Activated CD4-positive, CD25-positive, alpha-beta regulatory T cell treated with anti-CD3 and anti-CD28 coated beads, Interleukin-2, amount 50 U/mL, for 16 hours (primary cell): ENCODE measurements at places on chromosomes 7 and 10.

DNA sequence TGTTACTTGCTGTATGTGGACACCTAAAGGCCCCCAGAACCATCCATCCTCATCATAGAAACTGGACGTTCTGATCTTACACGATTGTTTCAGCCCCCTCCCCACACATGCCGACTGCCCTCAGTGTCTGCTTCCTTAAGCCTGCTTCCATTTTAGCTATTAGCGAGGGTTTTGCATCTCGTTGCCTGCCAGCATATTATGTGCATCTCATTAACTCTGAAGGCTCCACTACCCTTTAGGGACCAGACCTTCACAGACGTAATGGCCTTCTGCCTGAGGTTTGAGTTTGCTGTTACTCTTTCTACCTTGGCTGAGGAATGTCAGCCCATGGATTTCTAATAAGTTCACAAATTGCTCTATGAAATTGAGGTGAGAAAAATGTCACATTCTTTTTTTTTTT is 53.9 kb upstream of the LRGUK start:
- DNase-seq = no peak

GRCh38 chr10:14487488-14487883 is 156.8 kb upstream of the FRMD4A start:
- no peak for DNase-seq

- DNase-seq = no peak
Measured at GRCh38 chr7:10940704-10941355, 32.8 kb upstream of the PHF14 start.

DNA sequence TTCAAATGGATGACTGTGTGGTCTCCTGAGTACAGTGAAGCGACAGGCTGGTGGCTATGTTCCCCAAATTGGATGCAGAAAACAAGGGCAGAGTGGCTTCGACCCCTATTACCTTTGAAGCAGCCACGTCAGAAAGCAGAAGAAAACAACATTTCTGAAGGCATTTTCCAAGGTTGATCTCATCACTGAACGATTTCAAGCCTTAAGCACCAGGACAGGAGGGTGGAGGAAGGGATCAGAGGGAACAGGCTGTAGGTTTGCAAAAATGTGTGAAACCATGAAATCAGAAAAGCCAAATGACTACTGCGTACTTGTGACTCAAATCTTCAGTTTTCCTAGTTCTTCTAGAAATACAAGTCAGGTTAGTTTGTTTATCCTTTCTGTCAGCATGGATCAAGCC is 181.0 kb upstream of the TMEM106B start:
- DNase-seq = no peak

- DNase-seq = no peak
Measured at GRCh38 chr10:19290770-19291169, 242.2 kb downstream of the MALRD1 start.

- DNase-seq = no peak
Measured at GRCh38 chr7:127332880-127333279, 59.6 kb downstream of the ZNF800 start.

GRCh38 chr10:112875476-112876267 is 74.4 kb upstream of the TCF7L2 start:
- DNase-seq = no peak

DNA sequence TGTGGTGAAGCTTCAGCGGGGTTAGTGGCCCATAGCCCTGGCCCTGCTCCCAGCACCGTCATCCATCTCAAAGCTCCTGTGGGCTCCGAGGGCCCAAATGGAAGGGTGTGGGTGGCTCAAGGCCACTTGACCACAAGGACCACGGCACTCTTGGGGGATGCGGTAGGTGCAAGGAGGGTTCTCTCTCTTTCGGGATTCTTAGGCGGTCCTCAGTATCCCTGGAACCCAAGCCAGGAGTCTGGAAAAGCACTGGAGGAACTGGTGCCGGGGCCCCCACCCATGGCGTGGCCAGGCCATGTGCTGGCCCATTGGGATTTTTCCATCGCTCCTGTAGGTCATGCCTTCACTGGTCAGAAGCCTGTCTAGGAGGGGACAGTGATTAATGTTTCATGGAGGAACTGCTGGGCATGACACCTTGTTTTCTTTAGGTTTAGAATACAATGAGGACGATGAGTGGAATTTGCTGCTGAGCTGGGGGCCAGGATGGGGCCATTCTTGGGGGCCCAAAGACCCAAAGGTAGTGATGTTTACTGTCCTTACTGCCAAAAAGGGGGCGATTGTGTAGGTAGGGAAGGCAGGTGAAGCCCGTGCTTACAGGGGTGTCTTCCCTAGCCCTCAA is 16.7 kb downstream of the AQP1 start:
- DNase-seq = no peak

GRCh38 chr7:150977382-150978125 is 567 bp downstream of the KCNH2 start:
- no peak for DNase-seq

DNA sequence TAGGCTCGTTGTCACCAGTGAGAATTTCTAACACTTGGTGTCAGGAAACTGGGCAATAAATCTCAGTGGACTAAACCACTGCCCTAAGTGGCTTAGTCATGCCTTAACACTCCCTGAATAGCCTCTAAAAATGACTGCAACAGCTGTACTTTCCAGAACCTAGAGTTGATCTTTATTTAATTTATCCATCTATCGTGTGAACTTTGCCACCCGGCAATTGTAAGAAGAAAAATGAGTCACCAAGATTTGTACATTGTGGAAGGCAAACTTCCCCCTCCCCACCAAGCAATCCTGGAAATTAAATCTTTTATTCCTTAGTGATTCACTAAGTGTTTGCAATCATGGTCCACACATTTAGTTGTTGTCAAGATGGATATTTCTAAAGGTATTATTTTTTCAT is 47.1 kb downstream of the NXPH1 start:
- DNase-seq = no peak

GRCh38 chr7:129748356-129749109 is 137.0 kb downstream of the NRF1 start:
- DNase-seq = no peak

DNA sequence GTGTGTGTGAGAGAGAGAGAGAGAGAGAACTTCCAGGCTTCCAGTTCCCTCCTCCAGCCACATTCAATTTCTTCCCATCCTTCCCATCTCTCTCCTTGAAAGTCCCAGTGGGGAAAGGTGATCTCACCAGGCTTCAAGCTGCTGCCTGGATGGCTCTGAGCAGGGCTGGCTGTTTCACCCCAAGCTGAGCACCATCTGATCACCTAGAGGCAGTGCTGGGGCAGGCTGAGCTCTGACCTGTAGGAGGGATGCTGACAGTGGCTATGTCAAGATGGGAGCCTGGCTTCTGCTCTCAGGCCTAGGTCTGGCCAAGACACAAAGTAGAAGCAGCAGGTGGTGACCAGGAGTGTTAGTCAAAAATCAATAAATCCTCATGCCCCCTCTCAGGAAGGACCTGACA is 370.8 kb downstream of the PLXNA4 start:
- DNase-seq = no peak

GRCh38 chr10:118687472-118687871 is 67.3 kb downstream of the CACUL1 start:
- DNase-seq = no peak

GRCh38 chr7:14690486-14690885 is 212.1 kb downstream of the DGKB start:
- DNase-seq = no peak

GRCh38 chr10:76305930-76306615 is 874.6 kb downstream of the LRMDA start:
- DNase-seq = no peak

GRCh38 chr7:43278088-43278644 is 165.7 kb downstream of the HECW1 start:
- DNase-seq = no peak

GRCh38 chr7:40382145-40382544 is 247.3 kb downstream of the SUGCT start:
- no peak for DNase-seq

DNA sequence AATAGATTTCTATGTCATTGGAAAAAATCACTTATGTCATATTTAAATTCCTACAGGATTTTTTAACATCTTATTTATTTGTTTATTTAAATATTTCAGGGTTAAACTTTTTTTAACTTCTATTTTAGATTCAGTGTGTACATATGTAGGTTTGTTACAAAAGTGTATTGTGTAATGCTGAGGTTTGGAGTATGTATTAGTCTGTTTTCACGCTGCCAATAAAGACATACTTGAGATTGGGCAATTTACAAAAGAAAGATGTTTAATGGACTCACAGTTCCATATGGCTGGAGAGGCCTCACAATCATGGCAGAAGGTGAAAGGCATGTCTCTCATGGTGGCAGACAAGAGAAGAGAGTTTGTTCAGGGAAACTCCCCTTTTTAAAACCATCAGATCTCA is 65.4 kb downstream of the MGAM2 start:
- DNase-seq = no peak

- DNase-seq = peak; percentile 50
Measured at GRCh38 chr7:106425017-106425719, 140.4 kb upstream of the NAMPT start.

GRCh38 chr10:24344279-24344678 is 135.3 kb downstream of the KIAA1217 start:
- DNase-seq = no peak

DNA sequence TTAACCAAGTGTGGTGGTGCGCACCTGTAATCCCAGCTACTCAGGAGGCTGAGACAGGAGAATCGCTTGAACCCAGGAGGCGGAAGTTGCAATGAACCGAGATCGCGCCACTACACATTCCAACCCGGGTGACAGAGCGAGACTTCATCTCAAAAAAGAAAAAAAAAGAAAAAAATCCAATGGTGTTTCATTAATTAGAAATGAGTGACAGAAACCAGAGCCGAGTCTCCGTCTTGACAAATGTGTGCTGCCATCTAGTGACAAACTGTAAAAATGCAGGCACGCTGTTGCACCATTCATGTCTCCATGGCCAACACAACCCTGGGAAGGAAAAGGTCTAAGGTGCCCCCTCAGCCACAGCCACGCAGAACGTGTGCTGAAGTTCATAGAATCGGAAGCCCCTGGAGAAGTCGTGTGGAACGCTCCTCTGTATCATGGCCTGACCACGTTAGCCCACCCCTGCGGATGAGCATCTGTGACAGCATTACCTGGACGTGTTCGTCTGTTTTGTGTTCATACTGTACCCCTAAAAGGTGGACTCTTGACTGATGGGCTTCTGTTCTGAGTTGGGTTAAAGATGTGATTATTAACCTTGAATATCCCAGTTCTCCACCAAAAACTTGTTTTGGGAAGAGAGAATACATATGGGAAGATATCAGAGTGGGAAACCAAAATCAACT is 94.9 kb downstream of the LYZL2 start:
- peak; percentile 45 for DNase-seq

DNA sequence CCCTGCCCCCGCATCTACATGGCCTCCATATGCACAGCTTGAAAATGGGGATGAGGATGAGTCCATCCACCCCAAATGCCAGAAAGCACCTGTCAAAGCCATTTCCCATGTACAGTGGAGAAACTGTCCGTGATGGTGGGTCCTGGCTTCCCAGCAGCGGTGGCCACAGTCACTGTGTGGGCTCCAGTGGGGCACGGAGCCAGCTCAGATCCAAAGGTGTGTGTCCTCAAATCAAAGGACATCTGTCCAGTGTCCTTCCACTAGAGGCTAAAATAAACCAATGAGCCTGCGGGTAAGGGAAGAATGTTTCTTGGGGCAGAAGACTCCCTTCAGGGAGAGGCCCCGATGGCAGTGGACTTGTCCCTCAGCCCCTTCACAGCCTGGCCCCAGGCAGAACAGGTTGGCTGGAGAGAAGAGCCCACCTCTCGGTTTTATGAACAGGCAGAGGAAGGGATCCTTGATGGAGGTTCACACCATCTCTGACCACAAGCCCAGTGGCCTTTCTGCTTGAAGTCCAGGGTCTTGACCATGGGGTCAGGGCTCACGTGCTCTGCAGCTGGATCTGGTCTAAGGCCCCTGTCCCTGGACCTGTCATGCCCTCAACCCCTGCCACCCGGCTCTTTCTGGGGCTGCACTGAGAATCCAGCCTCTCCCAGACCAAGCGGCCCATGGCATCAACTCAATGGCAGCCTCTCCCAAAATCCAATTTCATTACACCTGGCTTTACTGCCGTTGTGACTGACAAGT is 106.9 kb downstream of the TCERG1L start:
- DNase-seq = no peak

- DNase-seq = no peak
Measured at GRCh38 chr7:132379292-132379691, 197.0 kb downstream of the PLXNA4 start.

- DNase-seq = no peak
Measured at GRCh38 chr7:36573066-36573465, 151.2 kb downstream of the AOAH start.

DNA sequence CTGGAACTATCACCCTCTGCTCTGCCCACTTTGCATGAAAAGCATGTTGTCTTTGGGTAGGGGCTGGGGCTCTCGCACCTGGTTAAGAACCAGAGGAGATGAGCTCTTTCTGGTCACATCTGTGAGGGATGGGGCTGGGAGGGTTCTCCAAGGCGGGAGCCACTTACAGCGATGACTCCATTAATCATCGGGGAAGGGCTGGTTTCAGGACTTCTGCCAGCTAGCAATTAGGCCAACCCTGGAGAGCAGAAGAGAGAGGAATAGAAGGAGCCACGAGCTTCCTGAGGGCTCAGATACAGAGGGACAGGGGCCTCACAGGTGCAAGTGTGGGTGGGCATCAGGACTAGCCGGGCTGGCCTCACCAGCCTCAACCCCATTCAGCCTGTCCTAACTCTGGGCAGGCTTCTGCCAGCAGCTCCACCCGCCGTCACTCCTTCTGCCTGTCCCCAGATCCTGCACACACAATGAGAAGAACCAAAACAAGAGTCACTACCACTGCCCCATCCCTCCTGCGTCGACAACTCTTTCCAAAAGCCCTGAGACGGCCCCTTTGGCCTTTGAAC is 8.4 kb downstream of the AQP1 start:
- no peak for DNase-seq

DNA sequence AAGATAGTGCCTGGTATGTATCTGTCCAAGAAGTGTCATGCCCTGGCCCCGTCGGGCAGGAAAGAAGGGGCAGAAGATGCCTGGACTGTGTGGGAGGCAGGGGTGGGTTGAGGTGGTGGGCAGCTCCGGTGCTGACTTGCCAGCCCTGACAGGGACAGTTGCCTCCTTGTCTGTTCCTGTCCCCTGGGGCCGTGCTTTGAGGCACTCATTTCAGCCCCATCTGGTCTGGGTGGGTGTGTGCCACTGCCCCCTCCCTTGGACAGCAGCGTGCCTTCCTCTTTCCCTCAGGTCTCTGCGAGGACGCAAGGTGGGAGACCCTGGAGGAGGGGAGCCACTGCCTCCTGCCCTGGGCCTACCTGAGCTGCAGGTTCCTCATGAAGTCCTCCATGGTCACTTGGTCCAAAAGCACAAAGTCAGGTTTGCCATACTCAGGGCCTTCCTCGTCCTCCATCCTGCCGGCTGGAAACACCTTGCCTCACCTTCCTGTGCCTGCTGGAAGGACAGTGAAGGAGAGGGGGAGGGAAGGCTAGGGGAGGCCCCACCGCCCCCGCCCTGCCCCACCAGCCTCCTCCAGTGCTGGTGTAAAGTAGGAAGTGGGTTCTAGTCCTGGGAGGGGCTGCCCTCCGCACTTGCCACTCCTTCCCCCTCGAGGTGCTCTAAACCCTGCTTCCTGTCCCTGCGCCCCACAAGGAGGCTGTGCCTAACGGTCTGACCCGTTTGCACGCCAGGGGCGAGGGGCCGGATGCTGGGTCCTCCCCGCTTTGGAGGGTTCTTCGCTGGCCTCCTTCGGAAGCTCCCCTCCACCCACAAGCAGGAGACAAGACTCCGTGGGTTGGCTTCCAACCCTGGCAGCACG is at the start of gene MYO1G:
Gene MYO1G, minus strand, starts transcription at position 505 of the 856 bp plus-strand sequence. Its CDS starts 54 bp downstream, at position 451.
- peak; percentile 77 for DNase-seq

- no peak for DNase-seq
Measured at GRCh38 chr10:90889636-90890035, 17.9 kb downstream of the RPP30 start.
